Endothelial cell of umbilical vein (primary cell): ENCODE measurements at places on chromosomes 16 and 17.

- no peak overlapping the region for H3K4me3 ChIP-seq
- peaks cover 13% of the 10 kb centered on the region for H3K27me3 ChIP-seq
- DNase-seq = no peak
- H3K4me1 ChIP-seq = peaks cover 3% of the 10 kb centered on the region
- no peak overlapping the region for H3K27ac ChIP-seq
Observed at GRCh38 chr17:54901230-54901822, 674 bp downstream of the TOM1L1 start.

- H3K27ac ChIP-seq = no peak overlapping the region
- no peaks in the 10 kb centered on the region for H3K4me1 ChIP-seq
- no peak for DNase-seq
Observed at GRCh38 chr17:62644487-62645173, 17.2 kb downstream of the MRC2 start.

DNA sequence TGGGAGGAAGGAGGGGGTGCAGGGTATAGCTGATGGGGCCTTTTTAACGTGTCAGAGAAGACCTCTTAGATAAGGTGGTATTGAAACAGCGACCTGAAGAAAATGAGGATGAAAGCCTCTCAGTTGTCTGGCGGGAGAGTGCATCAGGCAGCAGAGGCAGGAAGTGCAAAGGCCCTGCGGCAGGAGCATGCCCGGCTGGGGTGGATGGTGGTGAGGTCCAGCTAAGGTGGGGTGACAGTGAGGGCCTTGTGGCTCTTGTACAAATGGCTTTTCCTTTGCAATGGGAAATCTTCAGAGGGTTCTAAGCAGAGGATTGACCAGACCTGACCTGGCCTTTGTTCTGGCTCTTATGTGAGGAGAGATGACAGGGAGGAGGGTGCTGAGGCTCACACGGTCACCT, 11.4 kb downstream of the MMP15 start:
- H3K27me3 ChIP-seq = no peaks in the 10 kb centered on the region
- H3K27ac ChIP-seq = no peak overlapping the region
- no peaks in the 10 kb centered on the region for H3K4me1 ChIP-seq

DNA sequence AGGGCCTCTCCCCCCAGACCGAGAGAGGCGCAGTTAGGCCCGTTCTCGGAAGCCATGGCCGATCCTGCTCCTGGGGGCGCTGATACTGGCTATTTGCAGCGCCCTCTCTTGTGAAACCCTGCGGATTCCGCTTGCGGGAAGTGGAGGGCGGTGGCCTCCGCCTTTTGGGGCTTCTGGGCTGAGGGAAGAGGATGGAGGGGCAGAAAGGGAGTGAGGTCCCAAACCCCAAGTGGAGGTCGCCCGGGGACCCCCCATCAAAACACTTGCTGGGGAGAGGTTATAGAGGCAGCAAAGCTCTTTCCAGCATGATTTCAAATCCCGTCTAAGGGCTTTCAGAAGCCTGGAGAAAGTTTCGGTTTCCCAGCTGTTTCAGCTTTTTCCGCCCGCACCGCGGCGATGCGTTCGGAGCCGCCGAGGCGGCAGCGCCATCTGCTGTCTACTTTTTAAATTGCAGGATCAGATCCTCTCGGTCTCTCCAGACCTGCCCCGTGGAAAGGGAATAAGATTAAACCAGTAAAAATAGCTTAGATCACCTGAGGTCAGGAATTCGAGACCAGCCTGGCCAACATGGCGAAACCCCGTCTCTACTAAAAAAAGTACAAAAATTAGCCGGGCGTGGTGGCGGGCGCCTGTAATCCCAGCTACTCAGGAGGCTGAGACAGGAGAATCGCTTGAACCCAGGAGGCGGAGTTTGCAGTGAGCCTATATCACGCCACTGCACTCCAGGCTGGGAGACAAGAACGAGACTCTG, 15.8 kb downstream of the SNX20 start:
- H3K36me3 ChIP-seq = no peaks in the 10 kb centered on the region
- peak overlapping the region; percentile 72 for H3K4me3 ChIP-seq
- no peaks in the 10 kb centered on the region for H3K27me3 ChIP-seq
- DNase-seq = peak; percentile 77

DNA sequence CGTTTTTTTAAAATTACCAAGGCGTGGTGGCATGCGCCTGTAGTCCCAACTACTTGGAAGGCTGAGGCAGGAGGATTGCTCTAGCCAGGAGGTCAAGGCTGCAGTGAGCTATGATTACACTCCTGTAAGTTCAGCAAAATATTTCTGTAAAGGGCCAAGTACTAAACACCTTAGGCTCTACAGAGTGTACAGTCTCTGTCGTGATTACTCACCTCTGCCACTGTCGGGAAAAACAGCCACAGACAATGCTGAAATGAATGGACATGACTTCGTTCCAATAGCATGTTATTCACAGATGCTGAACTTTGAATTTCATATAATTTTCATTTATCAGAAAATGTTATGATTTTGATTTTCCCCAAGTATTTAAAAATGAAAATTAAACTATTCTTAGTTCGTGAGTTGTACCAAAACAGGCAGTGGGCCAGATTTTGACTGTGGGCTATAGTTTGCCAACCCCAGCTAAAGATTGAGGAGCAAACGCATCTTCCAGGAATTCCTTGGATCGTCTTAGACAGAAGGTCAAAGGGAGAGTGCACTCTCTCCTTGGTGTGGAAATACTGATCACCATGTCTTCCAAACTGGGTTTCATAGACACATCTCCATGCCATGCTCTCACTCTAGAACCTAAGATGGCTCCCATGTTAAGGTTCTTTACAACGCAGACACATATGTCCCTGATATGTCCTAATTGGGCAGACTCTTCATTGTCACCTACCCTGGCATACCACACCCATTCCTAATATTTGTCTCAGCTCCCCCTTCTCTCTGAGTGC, 89.5 kb downstream of the MARF1 start:
- no peaks in the 10 kb centered on the region for H3K36me3 ChIP-seq
- H3K4me3 ChIP-seq = no peak overlapping the region
- no peaks in the 10 kb centered on the region for H3K27me3 ChIP-seq
- no peaks in the 10 kb centered on the region for H3K4me1 ChIP-seq
- H3K27ac ChIP-seq = no peak overlapping the region

- no peak overlapping the region for H3K4me3 ChIP-seq
- no peak for DNase-seq
- H3K36me3 ChIP-seq = no peaks in the 10 kb centered on the region
- peaks cover 9% of the 10 kb centered on the region for H3K27me3 ChIP-seq
- no peak overlapping the region for H3K27ac ChIP-seq
Observed at GRCh38 chr16:71524566-71525553, 1.4 kb upstream of the CHST4 start.

DNA sequence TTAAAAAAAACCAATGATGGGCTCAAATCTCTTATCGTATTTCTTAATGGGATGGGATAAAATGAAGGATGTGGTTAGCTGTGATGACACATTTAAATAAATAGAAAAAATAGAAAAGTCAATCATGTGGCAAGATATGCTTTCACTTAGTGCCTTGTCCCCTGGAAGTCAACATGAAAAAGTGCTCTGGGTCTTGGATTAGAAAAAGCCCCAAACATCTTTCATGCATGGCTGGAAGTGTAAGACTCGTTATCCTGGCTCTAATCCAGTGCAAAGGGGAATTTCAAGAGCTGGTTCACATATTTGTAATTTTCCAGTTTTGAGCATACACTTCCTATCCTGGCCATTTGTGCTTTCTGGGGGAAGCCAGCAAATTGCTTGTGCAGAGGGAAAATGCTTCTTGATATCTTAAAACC, 160.9 kb downstream of the MAP2K6 start:
- no peak overlapping the region for H3K4me3 ChIP-seq
- peaks cover 5% of the 10 kb centered on the region for H3K27me3 ChIP-seq
- H3K36me3 ChIP-seq = no peaks in the 10 kb centered on the region
- H3K4me1 ChIP-seq = peaks cover 18% of the 10 kb centered on the region
- peak; percentile 82 for DNase-seq

DNA sequence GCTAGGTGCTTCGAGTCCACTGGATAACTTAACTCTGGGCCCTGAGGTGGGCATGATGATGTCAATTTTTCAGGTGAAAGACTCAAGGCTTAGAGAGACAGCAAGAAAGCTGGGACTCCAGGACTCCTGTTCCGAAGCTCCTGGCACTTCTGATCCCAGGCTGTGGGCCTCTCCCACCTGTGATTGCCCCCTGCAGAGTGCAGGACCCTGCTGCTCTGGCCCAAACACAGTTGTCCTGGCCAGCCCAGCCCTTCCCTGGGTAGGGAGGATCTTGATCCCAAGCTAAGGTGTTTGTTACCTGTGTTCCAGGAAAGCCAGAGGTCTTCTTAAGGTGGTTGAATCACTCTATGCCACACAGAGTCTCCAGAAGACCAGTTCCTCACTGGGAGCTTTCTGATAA, 3.1 kb downstream of the CHST5 start:
- H3K4me1 ChIP-seq = no peaks in the 10 kb centered on the region
- H3K4me3 ChIP-seq = no peak overlapping the region
- no peak overlapping the region for H3K27ac ChIP-seq
- no peaks in the 10 kb centered on the region for H3K27me3 ChIP-seq
